Activated CD8-positive, alpha-beta memory T cell treated with anti-CD3 and anti-CD28 coated beads for 4 hours (primary cell): ENCODE measurements at places on chromosomes 3 and 15.

DNA sequence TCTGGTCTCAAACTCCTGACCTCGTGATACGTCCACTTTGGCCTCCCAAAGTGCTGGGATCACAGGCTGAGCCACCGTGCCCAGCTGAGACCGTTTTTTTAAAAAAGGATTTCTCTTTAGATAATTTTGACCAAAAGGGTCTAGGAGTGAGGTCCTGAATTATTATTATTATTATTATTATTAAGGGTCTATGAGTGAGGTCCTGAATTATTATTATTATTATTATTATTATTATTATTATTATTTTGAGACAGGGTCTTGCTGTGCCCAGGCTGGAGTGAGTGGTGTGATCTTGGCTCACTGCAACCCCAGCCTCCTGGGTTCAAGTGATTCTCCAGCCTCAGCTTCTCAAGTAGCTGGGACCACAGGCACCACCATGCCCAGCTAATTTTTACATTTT, 20.6 kb upstream of the ARID3B start:
- DNase-seq = no peak

GRCh38 chr3:37996785-37997301, 6.3 kb downstream of the VILL start:
- DNase-seq = peak; percentile 65

GRCh38 chr3:121995161-121996137, 26.6 kb downstream of the ILDR1 start:
- DNase-seq = no peak

GRCh38 chr15:92323525-92323924, 70.2 kb upstream of the ST8SIA2 start:
- no peak for DNase-seq

- no peak for DNase-seq
These were observed 1.4 kb downstream of the U2SURP start for GRCh38 chr3:143002727-143003126.

DNA sequence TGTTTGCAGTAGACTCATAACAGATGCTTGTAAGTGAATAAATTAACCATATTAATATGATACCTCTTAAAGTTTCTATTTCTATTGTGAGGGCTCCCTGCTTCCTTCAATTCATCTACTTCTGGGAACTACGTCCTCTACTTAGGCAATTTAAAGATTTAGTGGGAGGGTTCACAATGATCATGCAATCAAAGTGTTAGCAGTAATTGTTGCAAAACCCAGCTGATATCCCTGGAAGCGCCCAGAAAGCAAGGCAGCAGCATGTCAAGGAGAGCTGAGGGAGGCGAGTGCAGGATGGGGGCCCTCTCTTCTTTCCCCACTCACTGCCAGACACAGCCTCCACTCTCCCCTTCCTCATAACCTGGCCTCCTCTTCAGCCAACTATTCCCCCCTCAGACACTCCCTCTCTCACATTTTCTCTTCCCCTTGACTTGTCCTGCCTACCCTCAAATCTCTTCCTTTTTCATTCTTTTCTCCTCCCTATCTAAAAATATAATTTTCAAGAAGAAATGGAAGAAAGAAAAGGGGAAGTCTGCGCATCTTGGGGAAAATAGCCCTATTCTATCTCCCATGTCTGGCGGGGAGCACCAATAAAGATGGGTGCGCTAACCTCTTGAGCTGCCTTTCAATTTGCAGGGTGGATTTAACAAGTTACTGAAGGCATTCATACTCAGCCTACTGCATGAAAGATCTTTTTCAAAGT, 6.6 kb downstream of the TMEM212 start:
- no peak for DNase-seq

GRCh38 chr3:23203708-23204330, 692 bp downstream of the UBE2E2 start:
- DNase-seq = no peak

- no peak for DNase-seq
These were observed 66.1 kb downstream of the LARS2 start for GRCh38 chr3:45454466-45454865.

DNA sequence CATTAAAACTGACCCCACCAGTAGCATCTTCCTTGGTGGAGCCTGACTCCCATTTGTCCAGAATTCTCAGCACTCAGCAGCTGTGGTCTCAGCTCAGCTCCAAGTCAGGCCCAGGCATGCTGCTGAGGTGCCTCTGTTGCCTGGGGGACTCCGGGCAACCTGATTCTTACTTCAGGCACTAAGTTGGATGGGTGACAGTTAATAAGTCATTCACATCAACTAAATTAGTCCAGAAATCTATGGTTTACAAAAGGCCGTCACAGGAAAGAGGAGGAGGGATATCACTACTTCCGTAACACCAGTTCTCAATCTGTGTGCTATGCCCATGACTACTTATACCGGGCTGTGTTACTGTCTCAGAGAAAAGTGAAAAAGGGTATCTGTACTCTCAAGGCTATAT, 310.2 kb downstream of the SATB1 start:
- no peak for DNase-seq

- no peak for DNase-seq
These were observed 269.0 kb upstream of the CRBN start for GRCh38 chr3:3448468-3448867.

DNA sequence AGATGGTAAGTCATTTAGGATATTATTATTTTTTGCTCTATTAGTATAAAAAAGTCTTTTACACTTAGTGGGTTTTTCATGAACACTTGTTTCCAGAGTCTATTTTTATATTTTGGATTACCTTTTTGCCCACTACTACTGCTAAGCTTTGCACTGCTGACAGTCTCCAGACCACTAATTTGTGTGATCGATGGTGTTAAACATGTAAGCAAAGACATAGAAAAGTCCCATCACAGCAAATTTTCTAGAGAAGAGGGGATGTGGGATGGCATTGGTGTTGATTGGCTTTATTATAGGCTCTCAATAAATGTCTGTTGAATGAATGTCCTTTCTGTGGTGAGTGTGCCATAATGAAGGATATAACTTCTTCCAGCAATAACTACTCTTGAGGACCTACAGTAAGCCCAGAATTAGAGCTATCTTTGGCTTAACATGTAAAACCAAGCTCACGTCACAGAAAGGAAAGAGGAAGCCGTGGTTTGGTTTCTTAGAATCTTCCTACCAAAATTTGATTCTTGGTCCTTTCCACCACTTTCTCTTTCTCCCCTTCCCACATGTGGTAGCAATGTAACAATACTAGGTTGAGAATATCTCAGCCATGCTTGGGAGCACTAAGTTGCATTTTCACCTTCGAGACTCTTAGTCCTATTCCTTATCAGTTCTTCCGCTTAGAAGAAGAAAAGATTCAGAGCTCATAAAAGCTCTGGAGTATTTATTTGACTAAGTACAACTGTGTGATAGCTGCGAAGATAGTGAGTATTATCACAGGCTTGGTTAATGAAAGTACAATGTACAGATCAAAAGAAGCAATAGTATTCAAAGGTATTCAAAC, 90.6 kb upstream of the UMPS start:
- no peak for DNase-seq

DNA sequence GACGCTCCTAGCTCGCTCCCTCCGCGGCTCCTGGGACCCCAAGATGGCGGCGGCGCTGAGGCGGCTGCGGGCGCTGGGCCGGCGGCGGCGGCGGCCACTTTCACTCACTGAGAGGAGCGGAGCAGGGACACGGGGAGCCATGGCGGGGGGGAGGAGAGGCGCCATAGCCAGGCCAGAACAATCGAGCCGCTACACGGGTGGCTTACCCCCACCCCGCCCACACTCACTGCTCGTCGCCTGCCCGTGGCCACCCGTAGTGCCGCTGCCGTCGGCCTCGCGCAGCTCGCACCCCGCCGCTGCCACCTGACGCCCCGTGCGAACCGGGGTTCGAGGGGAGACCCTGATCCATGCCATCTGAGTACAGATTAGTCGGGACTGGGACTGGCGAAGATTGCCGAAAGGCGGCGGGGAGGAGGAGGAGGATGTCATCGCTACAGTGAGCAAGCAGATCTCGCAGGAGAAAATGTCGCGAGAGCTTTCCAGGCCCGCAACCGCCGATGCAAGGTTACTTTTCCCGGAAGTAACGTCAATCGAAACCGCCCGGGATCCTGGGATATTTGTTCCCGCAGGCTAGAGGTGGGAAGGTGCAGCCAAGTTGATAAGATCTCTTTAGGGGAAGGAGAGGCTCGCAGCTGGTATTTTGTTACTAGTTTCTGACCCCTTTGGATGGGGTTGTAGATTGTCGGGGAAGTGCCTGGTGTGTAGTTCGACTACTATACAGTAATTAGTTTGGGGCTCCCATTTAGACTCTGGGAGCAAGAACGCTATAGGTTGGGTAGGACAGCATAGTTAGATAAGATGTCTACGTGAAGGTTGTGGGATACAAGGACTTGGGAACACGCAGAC, at the start of gene INO80:
TSS of gene INO80 (minus strand) at position 165 of the 846 bp plus-strand sequence. CDS start 19,970 bp downstream, outside the sequence.
- DNase-seq = peak; percentile 94

DNA sequence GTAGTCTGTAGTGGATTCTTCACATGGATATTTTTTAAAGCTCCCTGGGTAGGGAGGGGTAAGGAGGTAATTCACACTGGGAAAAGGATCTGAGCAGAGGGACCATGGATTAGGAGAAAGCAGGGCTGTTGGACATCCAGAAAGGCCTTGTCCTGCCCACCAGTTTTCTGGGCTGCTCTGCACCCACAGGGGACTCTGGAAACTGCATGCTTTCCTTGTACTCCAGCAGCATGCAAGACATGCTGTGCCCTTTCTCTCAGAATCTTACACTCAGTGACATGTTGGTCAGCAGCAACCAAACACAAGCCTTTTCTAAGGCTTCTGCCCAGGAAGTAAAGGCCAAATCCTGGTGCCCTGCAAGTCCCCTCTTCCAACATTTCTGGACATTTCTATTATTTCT, 2.5 kb upstream of the FBN1 start:
- no peak for DNase-seq

GRCh38 chr3:143627336-143627735, 220.9 kb downstream of the SLC9A9 start:
- DNase-seq = no peak

- DNase-seq = no peak
These were observed 1037.0 kb upstream of the CFAP20DC start for GRCh38 chr3:60086811-60087210.

DNA sequence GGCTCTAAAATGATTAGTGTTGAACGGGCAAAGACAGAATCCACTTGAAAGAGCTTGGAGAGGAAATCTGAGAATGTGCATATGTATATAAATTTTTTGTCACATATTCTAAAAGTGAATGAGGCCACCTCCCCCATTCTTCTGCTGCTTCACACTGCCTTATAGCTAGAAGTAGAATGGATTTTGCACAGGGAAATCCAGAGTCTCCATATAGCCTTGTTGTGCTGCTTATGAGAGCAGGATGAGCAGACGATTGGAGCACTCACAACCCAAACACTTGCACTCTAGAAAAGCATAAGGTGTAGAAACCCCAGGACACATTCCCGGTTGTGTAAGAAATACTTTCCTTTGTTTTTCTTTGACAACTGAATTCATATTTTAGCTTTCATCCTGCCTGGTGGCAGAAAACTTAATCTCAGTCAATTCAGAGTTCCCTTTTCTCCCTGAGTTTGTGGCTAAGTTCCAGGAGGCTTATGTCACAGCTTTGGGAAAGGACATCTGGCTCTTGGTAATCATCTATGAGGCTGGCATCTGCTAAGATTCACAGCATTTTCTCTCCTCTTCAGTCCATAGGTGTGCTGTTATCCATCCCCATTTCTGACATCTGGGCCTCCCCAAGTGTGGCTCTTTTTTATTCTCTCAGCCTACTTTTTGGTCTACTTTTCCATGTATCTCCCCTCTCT, 188.4 kb upstream of the PFN2 start:
- DNase-seq = no peak

DNA sequence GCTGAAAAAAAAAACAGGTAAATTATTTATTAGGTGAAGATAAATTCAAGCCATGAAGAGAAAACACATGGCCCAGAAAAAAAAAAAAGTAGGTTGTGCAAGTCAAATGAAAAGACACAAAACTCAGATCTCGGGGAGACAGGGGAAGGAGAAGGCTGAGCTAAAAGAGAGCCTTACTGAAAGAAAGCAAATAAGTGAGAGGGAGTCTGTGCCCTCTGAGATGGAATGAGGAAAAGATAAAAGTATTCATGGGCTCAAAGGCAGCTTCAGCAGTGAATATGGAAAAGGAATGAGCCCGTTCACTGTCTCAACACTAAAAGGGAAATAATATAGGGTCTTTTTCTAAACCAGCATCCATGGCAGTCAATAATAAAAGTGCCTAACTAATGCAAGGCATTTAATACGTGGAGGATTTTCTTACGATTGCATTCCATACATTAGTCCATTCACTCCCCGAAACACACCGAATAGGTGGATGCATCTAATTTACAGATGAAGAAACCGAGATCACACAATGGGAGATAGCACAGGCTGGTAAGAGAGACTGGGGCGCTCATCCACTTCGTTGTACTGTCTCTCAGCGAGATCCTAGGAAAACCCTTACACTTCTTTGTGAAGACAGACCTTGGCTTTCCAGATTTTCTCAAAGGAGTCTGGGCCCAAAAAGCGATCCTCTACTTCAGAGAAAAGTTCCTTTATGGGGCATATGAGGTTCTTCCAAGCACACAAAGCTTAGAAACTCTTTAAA, 1.1 kb downstream of the TFDP2 start:
- DNase-seq = no peak

- no peak for DNase-seq
These were observed 14.6 kb upstream of the LRRC15 start for GRCh38 chr3:194384156-194384555.

GRCh38 chr3:107630779-107631178, 108.0 kb downstream of the BBX start:
- no peak for DNase-seq

- no peak for DNase-seq
These were observed 20.2 kb upstream of the CFAP161 start for GRCh38 chr15:81113861-81114291.

DNA sequence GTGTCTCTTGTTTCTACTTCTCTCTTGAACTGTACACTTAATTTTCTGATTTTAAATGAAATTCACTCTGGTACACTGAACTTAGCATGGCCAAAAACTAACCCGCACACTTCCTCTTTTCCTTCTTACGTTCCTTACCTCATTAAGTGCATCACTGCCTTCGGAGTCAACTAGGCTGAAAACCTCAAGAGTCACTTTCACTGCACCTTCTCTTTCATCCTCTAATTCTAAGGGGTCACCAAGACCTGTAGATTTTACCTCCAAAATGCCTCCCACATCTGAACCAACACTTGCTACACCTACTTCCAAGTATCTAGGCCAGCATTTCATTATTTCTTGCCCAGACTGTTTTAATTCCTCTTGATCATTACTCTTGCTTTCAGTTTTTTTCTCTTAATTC, 6.6 kb downstream of the CBLB start:
- DNase-seq = no peak

DNA sequence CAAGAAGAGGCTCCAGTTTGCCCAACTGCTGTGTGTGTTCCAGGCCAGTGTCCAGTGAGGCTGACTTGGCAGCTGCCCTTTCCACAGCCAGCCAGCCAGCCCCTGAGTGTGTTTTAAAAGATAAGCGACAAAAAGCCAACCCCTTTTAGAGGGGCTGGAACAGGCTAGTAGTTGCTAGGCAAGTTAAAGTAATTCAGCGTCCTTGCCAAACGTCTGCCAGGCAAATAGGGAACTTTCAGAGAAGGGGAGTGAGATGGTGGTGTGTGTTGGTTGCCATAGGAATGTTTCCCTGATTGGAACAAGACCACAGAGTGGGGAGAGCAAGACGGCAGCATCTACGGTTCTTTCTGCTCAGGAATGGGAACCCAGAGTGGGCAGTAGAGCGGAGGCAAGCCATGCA, 86.3 kb downstream of the TMEM108 start:
- DNase-seq = no peak

- no peak for DNase-seq
These were observed 335.6 kb downstream of the TUSC7 start for GRCh38 chr3:117045143-117045542.

- DNase-seq = no peak
These were observed at the start of gene TM6SF1 for GRCh38 chr15:83106994-83107840. Gene TM6SF1 (plus strand): TSS chr15:83107645. CDS start chr15:83107681, 36 bp downstream.

GRCh38 chr3:70244422-70244821, 68.0 kb downstream of the MDFIC2 start:
- no peak for DNase-seq

GRCh38 chr3:79521221-79521848, 246.5 kb downstream of the ROBO1 start:
- DNase-seq = no peak
